ENCODE measurements at places on chromosomes 12 and 14. TPM values are rescaled to one million over a fixed set of nuclear protein-coding genes. Genes with fewer than 3 reads are reported as not detected.

HOXC12 gene
- polyA plus RNA-seq, result 0.35 TPM

PLBD2 gene
- 6.4 TPM for polyA plus RNA-seq

CCDC38 gene
- not detected for polyA plus RNA-seq

SYNDIG1L gene
- polyA plus RNA-seq, result not detected

APOLD1 gene
- polyA plus RNA-seq, result 0.36 TPM

CLEC4C gene
- not detected for polyA plus RNA-seq

Measured in keratinocyte (primary cell).